ENCODE measurements at places on chromosomes 2 and 18.

GRCh38 chr2:136008205-136008865 is 22.9 kb upstream of the DARS1 start:
- DNase-seq = no peak

DNA sequence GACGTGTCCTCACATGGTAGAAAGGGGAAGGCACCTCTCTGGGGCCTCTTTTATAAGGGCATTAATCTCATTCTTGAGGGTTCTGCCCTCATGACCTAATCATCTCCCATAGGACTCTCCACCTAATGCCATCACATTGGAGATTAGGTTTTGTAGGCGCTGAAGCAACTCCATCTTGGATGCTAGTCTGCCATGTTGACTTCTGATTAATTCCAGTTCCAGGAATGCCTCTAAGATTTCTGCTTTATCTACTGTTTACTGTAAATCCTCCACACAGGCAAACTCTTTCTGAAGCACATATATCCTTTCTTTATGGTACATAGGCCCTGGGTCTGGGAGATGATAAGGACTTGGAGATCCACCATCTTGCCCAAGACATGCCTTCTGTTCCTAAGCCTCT is 49.3 kb upstream of the YWHAQ start:
- DNase-seq = no peak

GRCh38 chr2:159982270-159982669 is 80.1 kb downstream of the PLA2R1 start:
- no peak for DNase-seq

- DNase-seq = no peak
Measured at GRCh38 chr2:48424356-48424755, 105.6 kb upstream of the STON1 start.

DNA sequence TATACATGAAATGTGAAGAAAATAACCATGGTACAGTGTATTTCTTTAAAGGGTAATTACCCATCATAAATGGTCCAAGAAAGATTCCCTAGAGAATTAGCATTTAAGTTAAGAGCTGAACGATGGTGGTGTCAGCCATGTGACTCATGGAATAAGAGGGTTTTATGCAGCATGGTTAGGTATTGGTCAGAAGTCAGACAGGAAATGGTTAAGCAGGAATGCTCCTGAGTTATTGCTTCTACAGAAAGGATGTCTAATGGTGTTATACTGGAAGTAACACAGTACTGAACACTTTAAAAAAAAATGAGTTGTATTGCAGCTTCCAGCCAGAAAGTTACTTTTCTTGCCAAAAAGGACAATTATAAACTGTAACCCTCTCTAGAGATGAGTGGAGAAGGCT is 72.7 kb upstream of the UBE2E3 start:
- no peak for DNase-seq

GRCh38 chr18:77482190-77483085 is 232.8 kb downstream of the GALR1 start:
- no peak for DNase-seq

- DNase-seq = no peak
Measured at GRCh38 chr2:86593266-86593665, 30.0 kb upstream of the CHMP3 start.

GRCh38 chr18:63312737-63313395 is 6.7 kb downstream of the BCL2 start:
- no peak for DNase-seq

DNA sequence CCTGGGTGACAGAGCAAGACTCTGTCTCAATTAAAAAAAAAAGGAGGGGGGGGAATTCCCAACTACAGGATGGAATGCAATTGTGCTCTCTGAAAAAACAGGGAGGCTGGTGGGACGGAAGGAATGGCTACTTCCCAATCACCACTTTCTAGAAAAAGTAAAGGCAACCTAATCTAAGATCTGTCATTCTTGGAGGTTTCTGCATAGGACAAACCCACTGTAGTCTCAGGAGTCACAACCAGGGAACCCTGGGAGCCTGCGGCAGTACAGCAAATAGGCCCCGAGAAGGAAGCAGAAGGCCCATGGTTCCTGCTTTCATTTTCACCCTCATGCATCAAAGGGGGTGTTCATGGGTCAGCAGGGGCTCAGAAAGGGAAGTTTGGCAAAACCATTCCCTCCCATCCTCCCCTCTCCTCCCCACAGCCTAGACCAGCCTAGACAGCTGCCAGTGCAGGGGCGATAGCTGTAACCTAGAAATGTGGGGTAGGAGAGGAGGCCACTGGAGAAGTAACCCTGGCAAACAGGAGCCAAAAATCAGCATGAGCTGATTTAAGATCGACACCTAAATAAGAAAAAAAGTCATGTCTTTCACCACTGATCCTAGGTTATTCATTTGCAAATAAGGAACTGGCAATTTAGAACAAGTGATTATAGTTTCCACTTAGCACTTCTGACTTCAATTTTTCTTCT is 48.0 kb downstream of the TRABD2A start:
- DNase-seq = no peak

DNA sequence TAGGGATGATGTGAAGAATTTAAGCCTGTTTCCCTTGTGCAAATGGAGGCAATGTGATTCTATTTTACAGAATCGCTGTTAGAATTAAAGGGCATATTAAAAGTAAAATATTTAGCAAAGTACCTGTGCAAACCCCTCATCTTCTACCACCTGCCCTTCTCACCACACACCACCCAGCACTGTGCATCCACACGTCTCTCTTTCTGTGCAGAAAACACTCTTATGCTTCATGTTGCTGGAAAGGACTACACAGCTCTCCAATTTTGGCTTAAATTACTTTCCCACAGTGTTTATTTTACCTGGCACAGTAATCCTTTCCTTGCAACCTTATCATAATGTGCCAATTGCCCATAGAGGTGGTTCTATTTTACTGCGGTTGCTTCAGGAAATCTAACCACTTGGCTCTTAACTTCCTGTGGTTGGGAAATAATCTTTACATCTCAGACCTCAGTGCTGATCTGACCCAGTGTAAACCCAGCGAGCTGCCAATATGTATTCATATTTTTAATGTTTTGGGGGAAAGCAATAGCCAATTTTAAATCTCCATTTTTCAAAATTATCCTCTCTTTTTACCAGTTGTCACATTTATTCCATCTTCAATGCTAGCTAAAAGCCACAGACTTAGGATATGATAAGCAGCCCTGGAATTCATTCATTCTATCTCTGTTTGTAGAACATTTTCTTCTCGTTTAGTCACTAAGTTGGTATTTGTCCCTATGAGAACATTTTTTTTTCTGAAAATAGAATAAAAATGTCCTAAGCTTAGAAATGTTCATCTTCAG is 250.9 kb downstream of the DSEL start:
- DNase-seq = no peak

All from NCI-H1930 (cell line).